Sciatic nerve (tissue), 2 donors: ENCODE measurements at places on chromosomes 6 and 20. TPM values are rescaled to one million over a fixed set of nuclear protein-coding genes. Genes with fewer than 3 reads are reported as not detected.

GNAS-AS1 gene
- total RNA-seq = 1.5 TPM

GJA10 gene
- not detected for total RNA-seq

PBOV1 gene
- total RNA-seq = not detected

RAB32 gene
- 21.3 TPM for total RNA-seq

ZSCAN23 gene
- total RNA-seq = 6.5 TPM
